ENCODE measurements at places on chromosomes 4 and X.

DNA sequence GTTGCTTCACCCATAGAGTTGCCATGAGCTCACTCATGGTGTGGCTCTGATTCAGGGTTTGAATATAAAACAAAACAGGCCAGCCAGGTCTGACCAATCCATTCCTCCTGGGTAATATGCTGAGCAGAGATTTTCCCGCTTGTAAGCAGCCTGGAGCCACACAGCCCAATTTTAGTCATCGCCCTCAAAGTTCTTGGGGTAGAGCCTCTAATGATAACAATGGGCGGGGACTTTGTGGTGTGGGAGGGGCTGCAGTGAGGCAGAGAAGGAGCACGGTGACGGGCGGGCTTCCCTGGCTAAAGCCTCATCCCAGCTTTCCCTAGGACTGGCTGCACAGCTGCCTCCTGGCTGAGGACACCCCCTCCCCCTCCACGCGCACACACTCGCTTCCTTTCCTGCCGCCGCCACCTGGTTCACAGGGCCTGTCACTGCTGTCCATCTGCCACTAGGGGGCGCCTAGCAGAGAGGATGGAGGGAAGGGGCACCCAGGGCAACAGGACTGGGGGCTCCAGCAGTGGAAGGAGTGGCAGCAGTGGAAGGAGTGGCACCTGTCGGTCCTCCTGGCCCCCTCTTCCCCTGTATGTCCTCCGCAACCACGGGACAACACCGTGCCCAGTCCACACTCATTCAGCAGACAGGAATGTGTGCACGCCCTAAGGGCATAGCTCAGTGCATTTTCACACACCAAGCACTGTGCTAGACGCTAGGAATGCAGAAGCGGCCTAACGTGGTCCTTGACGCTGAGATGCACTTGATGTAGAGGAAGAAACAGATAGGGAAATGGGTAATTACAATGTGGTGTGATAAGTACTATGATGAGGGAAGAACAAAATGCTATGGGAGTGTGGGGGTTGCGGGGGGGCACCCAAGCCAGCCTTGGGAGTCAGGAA lies 26.8 kb downstream of the PRPS1 start:
- no peaks in the 10 kb centered on the region for H3K27me3 ChIP-seq
- no peak for DNase-seq
- no peaks in the 10 kb centered on the region for H3K4me1 ChIP-seq
- H3K27ac ChIP-seq = peak overlapping the region; percentile 71

- no peak overlapping the region for H3K4me3 ChIP-seq
- H3K27ac ChIP-seq = no peak overlapping the region
- peaks cover 12% of the 10 kb centered on the region for H3K4me1 ChIP-seq
- no peak for DNase-seq
- no peaks in the 10 kb centered on the region for H3K27me3 ChIP-seq
Observed at GRCh38 chr4:106695501-106696262, 327.1 kb upstream of the GIMD1 start.

DNA sequence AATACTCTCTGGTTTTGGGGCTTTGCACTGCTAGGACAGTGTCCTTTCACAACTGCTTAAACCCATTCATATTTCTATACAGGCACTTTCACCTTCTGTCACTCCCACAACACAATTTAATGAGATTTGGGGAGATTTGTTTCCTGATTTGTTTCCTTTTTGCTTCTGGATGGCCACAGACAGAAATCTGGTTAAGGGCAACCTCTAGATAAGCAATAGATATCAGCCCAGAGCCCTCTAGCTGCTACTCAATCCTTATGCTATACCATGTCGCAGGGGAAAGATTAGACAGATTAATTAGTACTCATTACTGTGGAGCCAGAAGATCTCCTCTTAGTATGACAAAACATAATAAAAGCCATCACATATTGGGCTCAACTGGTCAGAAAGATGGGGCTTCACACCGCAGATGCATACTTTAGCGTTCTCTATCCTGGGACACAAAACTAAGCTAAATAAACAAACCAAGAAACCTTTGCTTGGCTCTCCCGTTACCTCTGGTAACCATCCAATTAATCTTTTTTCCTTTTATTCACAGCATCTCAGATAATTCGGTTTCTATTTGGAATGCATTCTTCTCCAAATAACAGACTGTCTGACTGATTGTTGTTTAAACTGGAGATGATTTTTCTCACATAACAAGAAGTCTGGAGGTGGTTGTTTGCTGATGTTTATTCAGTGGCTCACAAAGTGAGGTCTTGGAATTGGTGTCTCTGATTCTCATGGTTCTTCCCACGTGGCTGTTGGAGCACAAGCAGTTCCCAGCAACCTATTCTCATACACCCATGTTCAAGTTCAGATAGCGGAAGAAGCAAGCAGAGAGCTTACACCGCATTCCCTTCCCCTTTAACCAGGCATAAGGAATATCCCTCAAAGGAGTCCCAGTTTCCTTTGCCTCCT lies 41.0 kb upstream of the ZNF330 start:
- DNase-seq = no peak
- H3K27ac ChIP-seq = no peak overlapping the region
- no peaks in the 10 kb centered on the region for H3K27me3 ChIP-seq
- no peak overlapping the region for H3K4me3 ChIP-seq

DNA sequence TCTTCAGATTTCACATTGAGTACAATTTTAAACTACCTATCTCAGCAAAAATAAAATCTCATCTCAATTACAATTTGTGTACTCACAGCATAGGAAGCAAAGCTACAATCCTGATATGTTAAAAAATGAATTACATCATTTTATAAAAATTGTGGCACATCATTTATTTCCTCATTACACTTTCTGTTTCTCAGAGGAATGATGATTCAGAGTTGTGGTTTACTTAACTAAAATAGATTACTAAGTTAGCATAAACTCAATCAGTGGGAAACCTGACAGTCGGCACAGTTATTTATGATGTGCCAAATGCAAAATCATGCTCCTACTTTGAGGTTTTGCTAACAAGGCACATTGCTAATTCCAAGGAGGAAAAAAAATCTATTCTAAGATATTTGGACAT lies 325.0 kb downstream of the FBXO8 start:
- H3K27ac ChIP-seq = no peak overlapping the region
- no peaks in the 10 kb centered on the region for H3K36me3 ChIP-seq
- H3K27me3 ChIP-seq = no peaks in the 10 kb centered on the region

GRCh38 chrX:16368696-16369095 lies 201.4 kb downstream of the MAGEB17 start:
- no peak overlapping the region for H3K27ac ChIP-seq
- H3K27me3 ChIP-seq = no peaks in the 10 kb centered on the region

DNA sequence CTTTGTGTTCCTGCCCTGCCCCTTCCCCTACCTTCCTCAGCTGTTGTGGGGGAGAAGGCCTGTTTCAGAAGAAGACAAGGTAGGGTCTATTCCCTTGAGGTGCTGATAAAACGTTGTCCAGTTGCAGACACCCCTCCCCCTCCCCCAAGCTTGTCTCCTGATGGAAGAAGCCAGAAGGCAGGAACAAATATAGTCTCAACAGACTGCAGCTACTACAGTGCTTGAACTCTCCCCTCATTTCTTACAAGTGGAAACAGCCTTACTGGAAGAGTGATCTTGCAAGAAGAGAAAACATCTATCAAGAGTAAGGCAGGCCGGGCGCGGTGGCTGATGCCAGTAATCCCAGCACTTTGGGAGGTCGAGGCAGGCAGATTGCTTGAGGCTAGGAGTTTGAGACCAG lies 11.0 kb upstream of the MAP7D3 start:
- H3K4me1 ChIP-seq = peaks cover 60% of the 10 kb centered on the region
- peak overlapping the region; percentile 93 for H3K27ac ChIP-seq
- no peak overlapping the region for H3K4me3 ChIP-seq

- no peaks in the 10 kb centered on the region for H3K27me3 ChIP-seq
- H3K4me3 ChIP-seq = no peak overlapping the region
- no peak for DNase-seq
- no peaks in the 10 kb centered on the region for H3K4me1 ChIP-seq
- H3K27ac ChIP-seq = no peak overlapping the region
Observed at GRCh38 chr4:26804925-26805324, 55.7 kb upstream of the STIM2 start.

DNA sequence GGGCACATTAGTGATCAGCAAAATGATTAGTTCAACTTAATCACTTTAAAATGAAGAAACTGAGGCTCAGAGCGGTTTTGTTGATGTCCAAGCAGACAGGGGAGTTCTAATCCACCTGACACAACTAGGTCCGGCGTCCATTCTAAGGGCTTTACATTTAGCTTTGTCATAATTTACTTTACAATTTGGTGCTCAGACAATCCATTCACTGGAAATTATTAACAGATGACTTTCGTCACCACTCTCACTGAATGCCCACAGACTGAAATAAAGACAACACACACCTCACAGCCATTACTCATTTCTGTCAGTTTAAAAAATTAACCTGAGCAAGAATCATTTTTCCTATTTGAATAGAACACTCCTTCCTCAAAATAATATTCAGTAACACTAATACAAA lies 10.8 kb downstream of the NR3C2 start:
- no peaks in the 10 kb centered on the region for H3K36me3 ChIP-seq
- H3K27me3 ChIP-seq = no peaks in the 10 kb centered on the region
- H3K4me1 ChIP-seq = peaks cover 16% of the 10 kb centered on the region
- no peak for DNase-seq
- H3K27ac ChIP-seq = no peak overlapping the region
- H3K4me3 ChIP-seq = no peak overlapping the region
